ENCODE measurements at places on chromosomes 4 and X.

DNA sequence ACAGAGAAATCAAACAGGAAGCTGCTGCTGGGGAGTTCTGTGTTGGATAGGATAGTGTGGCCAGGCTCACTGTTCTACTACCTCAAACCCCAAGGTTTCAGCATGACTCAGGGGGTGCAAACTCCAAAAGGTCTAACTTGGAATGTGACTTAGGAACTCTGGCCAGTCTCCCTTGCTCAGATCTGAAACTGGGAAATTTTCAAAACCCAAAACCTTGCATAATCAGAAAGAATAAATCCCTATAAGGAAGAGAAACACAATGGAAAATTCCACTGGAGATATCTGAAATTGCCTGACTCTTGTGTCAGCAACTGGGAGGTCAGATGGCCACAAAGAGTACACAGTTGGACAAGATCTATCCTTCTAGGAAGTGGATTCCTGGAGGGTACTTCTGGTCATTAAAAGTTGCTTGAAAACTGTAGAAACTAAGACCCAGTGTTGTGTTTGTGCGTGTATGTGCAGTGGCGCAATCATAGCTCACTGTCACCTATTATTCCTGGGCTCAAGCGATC lies 58.0 kb downstream of the PPEF2 start:
- DNase-seq = no peak

- no peak for DNase-seq
These were observed 450.6 kb upstream of the RASGEF1B start for GRCh38 chr4:81922313-81922712.

- no peak for DNase-seq
These were observed 53.3 kb downstream of the WDFY3 start for GRCh38 chr4:84913176-84913575.

- DNase-seq = no peak
These were observed 121.4 kb downstream of the SPRY1 start for GRCh38 chr4:123517971-123518370.

DNA sequence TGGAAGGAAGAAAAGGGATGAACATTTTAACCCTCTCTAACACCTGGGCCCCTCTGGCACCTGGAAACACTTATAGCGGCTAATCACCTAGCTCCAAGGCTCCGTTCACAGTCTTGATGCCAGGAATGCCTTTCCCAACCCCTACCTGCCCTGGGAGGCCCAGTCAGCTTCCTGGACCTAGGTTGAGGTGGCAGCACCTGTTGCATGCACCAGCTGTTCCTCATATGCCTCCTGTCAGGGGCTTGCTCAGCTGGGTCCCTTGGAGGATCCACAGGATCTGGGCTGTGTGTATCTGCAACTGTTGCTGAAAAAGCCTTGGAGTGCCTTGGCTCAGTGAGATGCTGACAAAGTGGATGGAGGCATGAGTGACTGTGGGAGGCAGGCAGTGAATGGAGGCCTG lies 4.4 kb downstream of the CFP start:
- DNase-seq = no peak

GRCh38 chr4:31595496-31595895 lies 875.3 kb downstream of the PCDH7 start:
- DNase-seq = no peak

- no peak for DNase-seq
These were observed 777.3 kb downstream of the PCDH18 start for GRCh38 chr4:136754810-136755530.

GRCh38 chr4:27327421-27328181 lies 467.0 kb downstream of the STIM2 start:
- DNase-seq = no peak
